ENCODE measurements at places on chromosomes 11 and 22.

GRCh38 chr11:69022260-69022659, 9.2 kb upstream of the MRGPRF start:
- DNase-seq: peak; percentile 50

DNA sequence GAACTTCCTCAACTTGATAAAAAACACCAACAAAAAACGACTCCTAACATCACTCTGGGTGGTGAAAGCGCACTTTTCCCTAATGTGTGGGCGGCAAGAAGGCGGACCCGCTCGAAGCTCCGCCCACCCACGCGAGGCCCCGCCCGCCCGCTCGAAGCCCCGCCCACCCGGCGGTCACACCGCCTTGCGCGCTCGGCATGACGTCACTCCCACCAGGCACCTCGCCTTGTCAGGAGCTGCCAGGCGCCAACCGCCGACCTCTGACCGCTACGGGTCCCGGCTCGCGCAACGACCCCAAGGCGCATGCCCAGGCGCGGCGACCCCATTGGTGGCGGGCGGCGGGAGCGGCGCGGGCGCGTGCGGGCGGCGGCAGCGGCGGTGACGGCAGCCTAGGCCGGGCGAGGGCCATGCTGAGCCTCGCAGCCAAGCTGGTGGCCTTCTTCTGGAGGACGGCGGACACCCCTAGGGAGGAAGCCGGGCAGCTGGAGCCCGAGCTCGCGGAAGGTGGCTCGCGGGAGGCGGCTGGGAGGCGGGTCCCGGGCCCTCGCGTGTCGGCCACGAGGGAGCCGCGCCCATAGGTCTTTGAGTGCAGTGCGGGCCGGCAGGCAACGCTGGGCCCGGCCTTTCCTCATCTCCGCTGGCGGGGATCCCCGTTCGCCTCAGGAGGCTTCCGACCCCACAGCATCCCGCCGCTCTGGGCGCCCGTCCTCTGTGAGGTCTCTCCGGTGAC, at the start of gene MOV10L1:
Gene MOV10L1, plus strand, starts transcription at position 325 of the 730 bp plus-strand sequence. Its CDS starts 83 bp downstream, at position 408.
- peak; percentile 45 for DNase-seq

GRCh38 chr11:100831929-100832494, 144.9 kb downstream of the ARHGAP42 start:
- peak; percentile 42 for DNase-seq

DNA sequence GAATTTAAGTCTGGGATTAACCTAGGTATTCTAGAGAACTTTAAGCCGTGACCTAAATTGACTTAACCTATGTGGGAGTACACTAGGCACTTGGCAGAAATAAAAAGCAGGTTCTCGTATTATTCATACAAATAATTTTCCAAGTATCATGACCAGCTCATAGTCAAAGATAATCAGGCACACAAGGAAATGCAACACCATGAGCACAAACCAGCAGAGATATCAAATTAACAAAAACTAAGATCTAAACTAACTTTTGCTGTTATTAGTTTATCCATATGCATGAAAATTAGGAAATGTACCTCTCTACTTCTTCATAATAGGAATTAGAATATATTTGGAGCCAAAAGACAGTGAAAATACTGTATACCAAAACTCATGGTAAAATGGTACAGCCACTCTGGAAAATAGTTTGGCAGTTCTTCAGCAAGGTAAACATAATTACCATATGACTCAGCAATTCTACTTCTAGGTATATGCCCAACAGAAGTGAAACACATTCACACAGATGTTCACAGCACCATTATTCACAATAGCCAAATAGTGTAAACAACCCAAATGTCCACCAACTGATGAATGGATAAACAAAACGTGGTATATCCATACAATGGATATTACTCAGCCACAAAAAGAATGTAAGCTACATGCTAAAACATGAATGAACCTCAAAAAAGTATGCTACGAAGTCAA, 154.1 kb downstream of the ENTHD1 start:
- no peak for DNase-seq

- DNase-seq: no peak
Measured at GRCh38 chr22:24445481-24446259, 18.3 kb downstream of the ADORA2A start.

DNA sequence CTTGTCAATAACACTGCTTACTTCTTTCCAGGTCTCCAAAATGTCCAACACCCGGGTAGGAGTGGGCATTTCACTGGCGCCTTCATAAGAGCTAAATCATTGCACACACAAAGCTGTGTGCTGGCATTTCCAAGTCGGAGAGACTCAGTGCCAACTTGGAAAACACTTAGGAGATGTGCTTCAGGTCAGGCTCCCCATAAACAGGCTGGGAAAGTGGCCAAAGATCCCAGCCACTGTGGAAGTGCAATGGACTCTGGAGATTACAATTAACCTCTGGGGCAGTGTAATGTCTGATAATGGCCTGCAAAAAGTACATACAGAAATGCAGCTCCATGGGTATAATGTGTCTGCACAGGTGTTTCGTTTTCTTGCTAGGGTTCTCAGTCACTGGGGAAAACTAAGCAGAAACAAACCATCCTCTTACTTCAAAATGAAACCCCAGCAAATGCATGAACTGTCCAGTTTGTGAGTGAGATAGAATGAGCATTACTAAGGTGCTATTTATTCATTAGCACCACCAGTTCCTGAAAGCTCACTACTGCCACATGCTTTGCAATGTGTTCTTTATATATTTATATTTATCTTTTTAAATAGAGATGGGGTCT, 79.0 kb downstream of the ABTB2 start:
- DNase-seq: no peak

- no peak for DNase-seq
Measured at GRCh38 chr11:20966489-20966888, 297.1 kb downstream of the NELL1 start.

- peak; percentile 84 for DNase-seq
Measured at GRCh38 chr11:26753723-26754504, 32.1 kb upstream of the SLC5A12 start.

- DNase-seq: no peak
Measured at GRCh38 chr22:47376901-47377505, 614.6 kb downstream of the TBC1D22A start.

GRCh38 chr22:46828323-46828900, 66.0 kb downstream of the TBC1D22A start:
- no peak for DNase-seq

DNA sequence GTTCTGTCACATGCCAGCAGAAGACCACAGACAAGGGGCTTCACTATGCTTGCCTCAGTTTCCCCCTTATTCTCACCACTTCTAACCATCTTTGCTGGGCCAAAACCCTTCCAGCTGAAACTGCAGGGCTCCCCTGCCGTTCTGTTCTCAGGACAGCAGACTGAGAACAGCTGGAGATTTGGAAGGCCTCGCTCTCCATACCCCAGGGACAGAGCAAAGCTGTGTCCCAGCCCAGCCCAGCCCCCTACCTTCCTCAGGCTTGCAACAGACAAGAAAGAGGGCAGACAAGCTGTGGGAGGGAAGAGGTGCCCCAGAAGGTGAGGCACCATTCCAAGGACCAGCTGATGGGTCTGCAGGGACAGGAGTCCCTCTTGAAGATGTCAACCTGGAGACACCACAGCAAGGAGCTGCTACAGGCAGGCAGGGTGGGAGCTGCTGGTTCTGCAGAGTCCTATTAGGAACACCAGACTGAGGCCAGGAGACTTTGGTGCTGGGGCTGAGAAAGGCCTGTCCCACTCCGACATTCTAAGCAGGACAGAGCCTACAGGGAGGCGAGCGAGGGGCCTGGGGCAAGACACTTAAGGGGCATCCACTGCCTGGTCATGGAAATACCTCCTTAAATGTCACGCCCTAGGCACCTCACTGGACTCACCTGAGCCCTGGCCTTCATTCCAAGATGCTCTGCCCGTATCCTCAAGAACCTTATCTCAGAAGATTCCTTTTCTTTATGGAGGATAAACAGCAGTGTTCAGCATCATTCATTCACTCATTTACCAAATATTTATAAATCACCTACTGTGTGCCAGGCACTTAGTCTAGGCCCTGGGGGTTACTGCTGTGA, 6.9 kb downstream of the SCN2B start:
- no peak for DNase-seq

GRCh38 chr11:115389790-115390189, 114.4 kb downstream of the CADM1 start:
- no peak for DNase-seq

DNA sequence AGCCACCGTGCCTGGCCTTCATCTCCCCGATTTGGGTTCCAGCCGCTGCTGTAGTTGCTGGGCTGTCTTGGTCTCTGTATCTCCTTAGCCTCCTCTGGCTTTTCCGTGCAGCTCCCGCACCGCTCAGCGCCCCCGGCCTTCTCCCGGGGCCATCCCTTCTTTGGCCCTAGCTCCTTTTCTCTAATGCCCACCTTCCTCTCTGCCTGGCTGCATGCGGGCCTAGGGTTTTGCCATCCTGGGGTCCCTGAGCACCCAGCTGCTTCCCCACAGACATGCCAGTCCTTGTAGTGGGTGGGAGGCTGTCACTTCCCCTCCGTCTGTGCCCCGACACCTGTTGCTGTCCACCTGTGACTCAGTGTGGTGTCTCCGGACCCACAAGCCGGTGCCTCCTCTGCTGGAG, 36.4 kb downstream of the KCNJ4 start:
- DNase-seq: no peak

DNA sequence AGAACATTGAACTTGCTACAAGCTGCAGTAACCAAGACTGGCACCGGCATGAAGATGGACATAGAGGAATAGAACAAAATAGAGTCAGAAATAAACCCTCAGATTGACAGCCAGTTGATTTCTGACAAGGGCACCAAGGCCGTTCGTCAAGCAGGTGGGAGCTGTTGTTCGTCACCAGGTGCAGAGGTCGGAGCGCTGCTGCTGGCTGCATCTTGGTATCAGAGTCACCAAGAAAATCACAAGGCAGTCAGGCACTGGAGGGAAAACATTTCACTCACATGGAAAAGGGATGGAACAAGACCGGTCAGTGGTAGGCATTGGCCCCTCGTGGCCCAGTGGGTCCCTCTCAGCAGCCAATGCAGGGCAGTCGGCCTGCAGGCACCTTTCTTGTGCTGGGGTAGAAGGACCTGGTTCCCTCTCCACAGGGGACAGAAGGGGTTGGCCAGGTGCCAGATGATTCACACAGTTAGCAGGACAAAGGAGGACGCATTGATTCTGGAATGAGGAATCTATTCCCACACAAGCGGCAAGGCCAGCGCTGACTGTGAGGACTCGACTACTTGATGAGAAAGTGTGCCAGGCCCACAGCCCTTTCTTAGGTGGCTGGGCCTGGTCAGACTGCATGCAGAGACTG, 115.8 kb upstream of the FGF3 start:
- no peak for DNase-seq

DNA sequence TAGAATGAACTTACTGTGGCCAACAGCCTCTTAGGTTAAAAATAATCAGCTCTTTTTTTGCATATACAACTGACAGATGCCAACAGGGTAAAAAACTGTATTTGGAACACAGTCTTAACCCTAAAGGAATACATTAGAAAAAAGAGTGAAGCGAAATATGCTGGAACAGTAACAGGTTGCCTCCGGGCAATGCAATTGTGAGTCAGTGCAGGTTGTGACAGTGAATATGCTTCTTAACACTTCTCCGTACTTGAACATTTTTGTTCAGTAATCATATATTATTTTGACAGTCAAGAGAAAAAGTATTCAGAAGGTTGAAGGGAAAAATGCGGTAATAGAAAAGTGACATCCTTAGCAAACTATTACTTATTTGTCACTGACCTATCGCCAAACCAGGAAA, 98.5 kb downstream of the DBX1 start:
- DNase-seq: no peak

- no peak for DNase-seq
Measured at GRCh38 chr11:103662880-103663279, 373.6 kb upstream of the DDI1 start.

DNA sequence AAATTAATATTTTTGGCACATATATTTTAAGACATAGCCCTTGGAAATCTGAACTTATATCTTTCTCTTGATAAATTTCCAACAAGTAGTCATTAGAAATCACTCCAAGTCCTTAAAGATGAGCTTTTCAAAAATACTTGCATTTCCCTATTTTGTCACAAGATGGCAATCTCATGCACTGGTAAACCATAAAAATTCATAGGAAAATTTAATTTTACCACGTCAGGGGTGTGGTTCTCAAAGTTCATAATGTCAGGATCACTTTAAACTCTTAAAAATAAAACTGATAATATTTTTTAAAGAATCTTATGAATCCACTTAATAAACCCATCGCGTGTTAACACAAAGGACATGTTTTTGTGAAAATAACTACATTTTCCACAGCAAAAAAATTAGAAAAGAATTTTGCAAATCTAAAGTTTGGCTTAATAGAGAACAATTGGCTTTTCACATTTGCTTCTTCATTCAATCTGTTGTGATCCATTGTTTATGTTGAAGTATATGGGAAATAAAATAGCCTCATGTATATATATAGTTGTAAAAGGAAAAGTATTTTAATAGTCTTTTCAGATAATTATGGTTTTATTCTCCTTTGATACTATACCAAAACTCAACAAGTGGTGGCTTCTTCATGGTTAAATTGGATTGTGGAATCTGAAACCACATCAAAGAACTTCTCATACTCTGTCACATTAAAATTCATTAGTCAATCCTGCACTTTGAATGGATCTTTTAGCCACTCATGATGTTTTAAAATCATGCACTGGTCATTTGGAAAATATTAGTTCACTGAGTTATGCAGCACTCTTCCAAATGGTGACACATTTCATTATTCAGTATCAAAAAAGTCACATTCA, 169.1 kb downstream of the CADM1 start:
- DNase-seq: peak; percentile 38

- DNase-seq: no peak
Measured at GRCh38 chr22:41920271-41920976, 5.5 kb upstream of the SHISA8 start.

DNA sequence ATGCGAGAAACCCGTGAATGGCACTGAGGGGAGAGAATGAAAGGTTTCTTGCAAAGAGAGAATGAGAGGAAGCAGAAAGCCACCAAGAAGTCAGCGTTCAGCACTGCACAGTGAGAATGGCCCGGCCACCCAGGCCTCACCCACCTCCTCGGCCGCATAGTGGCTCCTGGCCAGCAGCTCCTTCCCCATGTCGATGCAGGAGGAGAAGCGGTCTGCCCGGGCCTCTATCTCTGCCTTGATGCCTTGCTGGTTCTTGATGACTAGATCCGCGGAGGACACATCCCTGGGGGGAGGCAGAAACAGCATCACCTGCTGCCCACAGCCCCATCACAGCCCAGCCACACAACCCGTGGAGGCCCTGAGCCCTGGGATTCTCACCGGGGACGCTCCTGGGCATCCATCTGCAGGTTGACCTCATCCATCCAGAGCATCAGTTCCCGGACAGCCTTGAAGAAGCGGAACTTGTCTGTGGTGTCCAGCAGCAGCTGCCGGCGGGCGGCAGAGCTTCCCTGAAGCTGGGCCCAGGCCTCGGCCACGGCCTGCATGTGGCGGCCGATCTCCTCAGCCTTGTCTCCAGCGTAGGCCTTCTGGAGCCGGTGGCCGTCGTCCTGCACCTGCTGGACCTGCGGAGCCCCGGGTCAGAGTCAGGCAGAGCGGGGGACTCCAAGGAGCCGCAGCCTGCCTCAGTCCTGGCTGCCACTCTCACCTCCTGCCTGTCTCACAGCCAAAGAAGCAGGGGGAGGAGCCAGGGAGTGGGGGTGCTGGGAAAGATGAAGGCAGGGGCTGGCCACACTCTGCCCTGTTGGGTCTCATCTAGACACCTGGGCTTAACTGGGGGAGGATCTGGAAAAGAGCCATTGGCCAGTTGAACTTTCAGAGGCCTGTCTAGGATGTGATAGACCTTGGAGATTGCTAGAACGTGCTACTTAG, 12.2 kb upstream of the RBM4B start:
- DNase-seq: no peak
